Ascending aorta (tissue), 2 donors: ENCODE measurements at places on chromosomes 7 and 10. TPM values are rescaled to one million over a fixed set of nuclear protein-coding genes. Genes with fewer than 3 reads are reported as not detected.

The GNGT1 gene
- total RNA-seq = not detected

The ZNF655 gene
- total RNA-seq = 37.9 TPM

The HOXA5 gene
- total RNA-seq = 22.0 TPM

The CAMK1D gene
- total RNA-seq = 4.2 TPM

The ATOH7 gene
- not detected for total RNA-seq

The ZNF804B gene
- total RNA-seq = not detected

The STOX1 gene
- 0.11 TPM for total RNA-seq

The KCP gene
- total RNA-seq = 1.2 TPM

The HECW1 gene
- not detected for total RNA-seq

The LRIT1 gene
- total RNA-seq = not detected

The LBX1 gene
- total RNA-seq = not detected

The EBF3 gene
- total RNA-seq = 20.2 TPM

The CPN1 gene
- not detected for total RNA-seq

The NCF1 gene
- 4.0 TPM for total RNA-seq

The ATRNL1 gene
- total RNA-seq = 15.4 TPM

The HOXA4 gene
- total RNA-seq = 2.1 TPM

The CCDC3 gene
- 86.0 TPM for total RNA-seq

The ZNRF2 gene
- 31.7 TPM for total RNA-seq
